ENCODE measurements at places on chromosomes 5 and 9. TPM values are rescaled to one million over a fixed set of nuclear protein-coding genes. Genes with fewer than 3 reads are reported as not detected.

Gene EQTN
- total RNA-seq, result not detected

Gene PRDM9
- not detected for total RNA-seq

GRCh38 chr9:129889941-129890717, 54.9 kb downstream of the USP20 start:
- 0 out of 2 replicates have a peak, but pooled peaks cover under 1% of the 10 kb centered on the region for H3K36me3 ChIP-seq
- peaks cover 30% of the 10 kb centered on the region for H3K4me1 ChIP-seq
- no peak overlapping the region for H3K4me3 ChIP-seq
- H3K27me3 ChIP-seq, result no peaks in the 10 kb centered on the region

DNA sequence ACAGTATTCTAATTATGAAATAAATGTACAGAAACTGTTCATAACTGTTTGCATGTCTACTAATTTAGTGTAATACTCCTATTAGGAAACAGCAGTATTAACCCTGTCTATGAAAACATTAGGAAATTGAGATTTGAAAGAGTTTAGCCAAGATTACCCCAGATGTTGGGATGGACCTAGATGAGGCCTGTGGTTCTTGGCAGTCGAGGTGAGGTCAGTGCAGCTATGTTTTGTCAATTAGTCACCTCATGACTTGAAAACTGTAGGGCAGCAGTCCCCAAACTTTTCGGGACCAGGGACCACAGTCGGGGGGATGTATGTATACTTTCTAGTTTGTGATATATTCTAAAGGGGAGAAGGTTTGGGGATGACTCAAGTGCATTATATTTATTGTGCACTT, 4.7 kb downstream of the LNPEP start:
- no peaks in the 10 kb centered on the region for H3K27me3 ChIP-seq
- no peaks in the 10 kb centered on the region for H3K36me3 ChIP-seq
- peaks cover 13% of the 10 kb centered on the region for H3K4me1 ChIP-seq
- no peak overlapping the region for H3K4me3 ChIP-seq

DNA sequence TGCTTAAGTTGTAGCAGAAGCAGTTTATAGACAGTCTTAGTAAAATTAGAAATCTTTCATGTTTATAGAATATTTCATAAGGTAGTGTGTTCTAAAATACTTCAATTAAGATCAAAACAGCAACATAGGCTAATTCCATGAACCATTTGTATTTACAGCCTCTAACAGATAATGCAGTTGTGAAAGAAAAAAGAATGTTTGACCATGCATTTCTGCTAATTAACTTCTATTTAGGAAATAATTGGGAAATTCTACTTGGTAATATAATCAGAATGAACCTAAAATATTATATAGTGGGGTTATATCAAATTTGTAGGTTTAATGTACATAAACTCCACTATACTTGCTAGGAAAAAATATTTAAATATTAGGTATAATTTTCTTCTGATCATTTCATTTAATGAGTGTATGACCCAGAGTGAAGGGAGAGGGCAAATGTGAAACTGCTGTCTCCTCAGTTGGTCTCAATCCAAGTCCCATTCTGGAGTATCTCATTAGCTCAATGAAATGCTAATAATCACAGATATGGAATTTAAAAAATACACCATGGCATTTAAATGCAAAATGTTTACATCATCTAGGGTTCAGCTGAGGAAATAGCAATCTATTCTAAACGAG, 34.9 kb downstream of the ALDH1A1 start:
- no peak overlapping the region for H3K4me3 ChIP-seq
- H3K27ac ChIP-seq, result no peak overlapping the region
- H3K4me1 ChIP-seq, result no peaks in the 10 kb centered on the region
- no peaks in the 10 kb centered on the region for H3K36me3 ChIP-seq
- no peak for DNase-seq

Measured in PC-9 (cell line).